ENCODE measurements at places on chromosomes 5 and 9. TPM values are rescaled to one million over a fixed set of nuclear protein-coding genes. Genes with fewer than 3 reads are reported as not detected.

GRCh38 chr5:135952683-135953082 is 2.1 kb downstream of the LECT2 start:
- DNase-seq: no peak
- no peak overlapping the region for H3K4me3 ChIP-seq
- H3K36me3 ChIP-seq: peaks cover 5% of the 10 kb centered on the region
- no peaks in the 10 kb centered on the region for H3K27me3 ChIP-seq

GRCh38 chr9:130366888-130367550 is 77.7 kb upstream of the ASS1 start:
- H3K4me3 ChIP-seq: no peak overlapping the region
- no peak for DNase-seq
- H3K36me3 ChIP-seq: no peaks in the 10 kb centered on the region
- no peak overlapping the region for H3K27ac ChIP-seq

- H3K4me3 ChIP-seq: no peak overlapping the region
- H3K27ac ChIP-seq: peak overlapping the region; percentile 58
- no peaks in the 10 kb centered on the region for H3K27me3 ChIP-seq
- H3K4me1 ChIP-seq: no peaks in the 10 kb centered on the region
Measured at GRCh38 chr5:126805063-126805462, 28.1 kb downstream of the LMNB1 start.

The CTSV gene
- 3.1 TPM for polyA plus RNA-seq

The ZBTB5 gene
- 9.6 TPM for polyA plus RNA-seq
